D721Med (cell line): ENCODE measurements at places on chromosomes 16 and 17.

DNA sequence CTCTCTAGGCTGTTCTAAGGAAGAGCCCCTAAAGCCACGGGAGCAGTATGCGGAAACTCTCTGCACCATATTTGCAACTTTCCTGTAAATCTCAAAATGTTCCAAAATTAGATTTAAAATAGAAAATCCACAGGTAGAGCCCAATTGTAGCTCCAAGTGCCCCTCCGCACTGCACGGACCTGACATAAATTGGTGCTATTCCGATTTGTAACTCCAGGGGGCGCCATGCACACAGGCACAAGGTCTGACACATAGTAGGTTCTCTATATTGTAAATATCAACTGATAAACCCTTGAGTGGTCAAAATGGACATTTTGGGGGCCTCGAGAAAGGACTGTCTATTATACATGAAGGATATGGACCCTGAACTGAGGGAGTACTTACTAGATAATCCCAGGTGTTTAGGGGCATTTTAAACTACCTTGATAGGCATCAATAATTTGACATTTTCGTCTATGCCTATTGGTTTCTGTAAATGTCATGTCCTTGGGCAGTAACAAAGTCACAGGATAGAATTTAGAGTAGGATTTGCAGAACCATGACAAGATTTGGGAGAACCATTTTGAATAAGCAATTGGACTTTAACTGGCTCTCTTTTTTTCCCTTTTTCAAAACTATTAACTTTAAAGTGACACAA, 36.6 kb upstream of the TMEM132E start:
- no peak for DNase-seq

DNA sequence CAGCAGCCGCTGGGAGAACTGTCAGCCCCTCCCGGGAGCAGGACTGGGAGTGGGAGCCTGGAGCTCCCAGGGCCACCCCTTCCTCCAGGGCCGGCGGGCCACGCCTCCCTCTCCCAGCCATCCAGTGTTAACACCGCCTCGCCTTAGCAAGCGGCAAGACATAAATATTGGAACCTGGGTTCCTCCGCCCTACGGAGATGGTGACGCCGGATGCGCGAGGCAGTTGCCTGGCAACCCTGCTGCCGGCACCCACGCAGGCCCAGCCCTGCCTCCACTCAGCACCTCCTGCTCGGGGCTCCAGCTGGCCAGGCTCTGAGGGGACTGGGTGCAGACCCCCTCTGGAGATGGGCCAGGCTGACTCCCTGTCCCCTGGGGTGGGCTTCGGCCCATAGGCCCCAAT, 27.4 kb upstream of the CACNA1H start:
- peak; percentile 74 for DNase-seq

DNA sequence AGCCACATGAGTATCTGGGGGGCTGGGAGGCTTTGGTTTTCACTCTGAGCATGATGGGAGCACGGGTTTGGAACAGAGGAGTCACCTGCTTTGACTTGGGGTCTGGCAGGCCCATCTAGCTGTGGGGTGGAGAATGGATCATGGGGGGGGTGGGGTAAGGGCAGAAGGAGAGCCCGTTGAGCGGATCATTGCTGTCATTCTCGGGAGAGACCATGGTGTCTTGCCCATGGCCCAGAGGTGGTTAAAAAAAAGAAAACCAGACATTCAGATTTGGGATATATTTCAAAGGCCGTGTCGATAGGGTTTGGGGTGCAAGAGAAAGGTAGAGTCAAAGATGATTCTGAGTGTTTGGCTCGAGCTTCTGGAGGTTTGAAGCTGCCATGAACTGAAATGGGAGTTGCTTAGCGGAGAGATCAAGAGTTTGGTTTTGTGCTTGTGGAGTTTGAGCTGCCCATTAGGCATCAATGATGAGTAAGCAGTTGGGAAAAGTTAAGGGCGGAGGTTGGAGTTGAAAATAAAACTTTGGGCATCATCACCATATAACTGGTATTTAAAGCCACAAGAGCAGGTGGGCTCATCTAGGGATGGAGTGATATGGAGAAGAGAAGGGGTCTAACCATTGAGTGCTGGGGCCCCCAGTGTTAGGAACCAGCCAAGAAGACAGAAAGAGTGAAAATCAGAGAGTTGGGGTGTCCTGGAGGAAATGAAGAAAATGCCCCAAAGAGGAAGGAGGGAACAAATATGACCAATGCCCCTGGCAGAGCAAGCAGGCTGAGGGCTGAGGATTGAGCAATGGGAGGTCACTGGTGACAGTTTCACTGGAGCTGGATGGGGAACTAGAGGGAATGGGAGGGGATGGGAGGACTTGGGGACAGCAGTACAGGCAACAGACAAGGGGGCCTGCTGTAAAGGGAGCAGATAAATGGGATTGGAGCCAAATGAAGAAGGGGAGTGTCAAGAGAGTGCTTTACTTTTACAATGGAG, 1.9 kb downstream of the NOD2 start:
- no peak for DNase-seq

DNA sequence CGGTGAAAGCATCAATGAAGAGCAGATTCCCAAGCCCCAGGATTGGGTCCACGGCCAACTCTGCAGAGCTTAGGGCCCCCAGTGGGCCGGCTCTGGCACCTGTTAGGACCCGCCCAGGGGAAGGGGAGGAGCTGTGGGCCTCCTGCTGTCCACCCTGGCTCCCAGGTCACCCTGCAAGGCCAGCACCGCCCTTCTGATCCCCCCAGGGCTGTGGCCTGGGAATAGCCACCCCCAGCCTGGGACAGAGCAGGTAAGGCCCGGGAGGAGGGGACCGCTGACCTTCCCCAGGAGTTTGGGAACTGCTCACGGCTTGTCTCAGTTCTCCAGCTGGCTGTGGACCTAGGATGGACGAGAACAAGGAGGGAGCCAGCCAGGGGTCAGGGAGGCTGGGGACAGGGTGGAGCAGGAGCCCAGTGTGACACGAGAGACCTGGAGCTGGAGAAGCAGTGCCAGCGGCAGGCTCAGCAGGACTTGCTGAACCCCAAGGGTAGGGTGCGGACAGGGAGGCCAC, 39.3 kb upstream of the SLC38A10 start:
- DNase-seq = no peak
